Activated CD4-positive, alpha-beta T cell treated with anti-CD3 and anti-CD28 coated beads for 36 hours (primary cell): ENCODE measurements at places on chromosomes 3 and 15. TPM values are rescaled to one million over a fixed set of nuclear protein-coding genes. Genes with fewer than 3 reads are reported as not detected.
A peak's percentile ranks its signal among the peaks of the same experiment; 100 is the strongest.

DNA sequence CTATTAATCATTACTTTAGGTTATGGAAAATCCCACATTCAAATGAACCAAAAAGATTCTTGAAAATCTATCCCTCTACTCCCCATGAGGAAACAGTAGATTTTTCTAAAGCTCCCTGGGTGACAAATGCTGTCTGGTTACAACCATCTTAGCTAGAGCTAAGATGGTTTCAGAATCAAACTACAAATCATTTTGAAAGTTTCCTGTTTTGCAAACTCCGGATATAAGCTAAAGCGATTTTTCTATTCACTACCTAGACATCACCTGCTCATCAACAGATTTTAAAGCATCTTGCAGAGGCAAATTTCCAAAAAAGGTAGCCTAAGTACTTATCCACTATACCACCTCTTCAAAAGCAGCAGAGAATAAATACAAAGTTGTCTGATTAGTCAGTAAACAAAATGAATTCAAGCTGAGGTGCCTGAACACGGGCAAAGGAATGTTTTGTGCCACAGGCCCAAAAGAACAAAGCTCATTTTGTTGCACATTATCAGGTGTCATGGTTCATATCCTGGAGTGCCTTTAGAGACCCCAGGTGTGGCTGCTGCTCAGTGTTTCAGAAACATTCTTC lies 204.9 kb downstream of the TNIK start:
- DNase-seq: no peak

DNA sequence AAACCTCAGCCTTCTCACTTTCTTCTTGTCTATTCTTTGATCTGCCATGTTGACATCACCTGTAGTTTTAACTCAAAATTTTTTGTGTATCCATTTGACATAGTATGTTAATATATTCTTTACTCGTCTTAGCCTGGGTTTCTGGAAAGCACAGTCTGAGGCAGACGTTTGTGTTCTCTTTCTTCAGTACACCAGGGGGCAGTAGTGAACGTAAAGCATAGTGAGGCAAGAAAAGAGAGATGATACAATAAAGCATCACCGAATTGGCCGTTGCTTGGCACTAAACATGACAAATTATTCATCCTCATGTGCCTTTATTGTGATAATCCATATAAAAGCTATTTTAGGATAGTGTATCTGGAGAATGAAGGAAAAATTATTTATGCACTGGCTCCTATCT lies 141.0 kb upstream of the MYRIP start:
- peak; percentile 13 for DNase-seq

DNA sequence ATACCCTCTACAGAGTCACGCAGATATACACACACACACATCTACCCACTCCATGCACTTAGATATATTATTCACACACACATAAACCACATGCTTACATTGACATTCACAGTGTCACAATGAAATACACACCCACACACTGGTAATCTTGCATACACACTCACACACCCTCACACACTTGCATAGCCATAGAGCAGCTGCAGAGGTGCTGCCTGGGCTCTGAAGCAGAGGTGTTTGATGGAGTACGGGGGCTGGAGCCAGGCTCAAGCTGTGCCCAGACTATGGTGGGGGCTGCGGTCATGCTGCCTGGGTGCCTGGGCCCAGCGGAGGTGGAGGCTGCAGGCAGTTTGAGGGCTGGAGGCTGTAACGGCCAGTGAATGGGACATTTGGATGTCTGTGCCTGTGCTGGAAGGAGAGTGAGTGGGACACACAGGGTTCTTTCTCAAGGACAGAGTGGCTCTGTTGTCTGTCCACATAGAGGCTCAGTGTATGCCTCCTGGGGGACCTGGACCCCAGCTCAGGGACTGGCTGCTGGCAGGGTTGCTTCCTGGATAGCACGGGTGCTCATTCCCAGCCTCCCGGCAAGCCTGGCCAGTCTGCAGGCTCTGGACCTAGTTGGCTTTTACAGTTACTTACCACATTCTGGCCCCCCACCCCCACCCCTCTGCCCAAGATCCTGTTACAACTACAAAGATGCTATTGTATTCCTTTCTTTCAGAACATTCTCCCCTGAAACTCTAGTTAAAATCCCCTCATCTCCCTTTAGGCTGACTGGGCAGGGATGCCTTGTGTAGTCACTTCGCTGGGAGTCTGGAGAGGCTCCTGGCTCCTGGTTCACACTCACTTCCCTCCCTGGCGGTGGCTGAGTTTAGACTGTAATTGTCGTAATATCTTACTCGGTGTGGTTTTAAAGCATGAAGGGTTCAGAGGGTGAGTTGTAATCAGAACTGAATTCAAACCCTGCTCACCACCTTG lies 12.5 kb downstream of the GASK1A start:
- DNase-seq: no peak

DNA sequence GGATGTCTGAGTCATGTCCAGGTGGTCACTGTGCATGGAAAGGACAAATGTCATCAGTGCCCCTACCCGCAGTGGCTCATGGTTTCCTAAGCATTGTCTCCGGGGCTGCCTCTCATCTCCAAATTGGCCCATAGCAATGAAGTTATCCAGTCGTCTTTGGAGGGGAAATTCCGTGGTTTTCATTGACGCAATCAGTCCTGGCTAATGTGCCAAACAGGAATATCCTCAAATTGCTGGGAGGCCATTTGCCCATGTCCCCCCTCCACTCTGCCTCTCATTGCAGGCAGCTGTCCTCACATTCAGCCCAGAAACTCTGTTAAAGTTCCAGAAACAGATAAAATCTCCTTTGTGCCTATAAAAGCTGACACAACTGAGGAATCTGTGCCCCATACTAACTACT lies 81.6 kb downstream of the MCTP2 start:
- no peak for DNase-seq

The BCHE gene
- not detected for total RNA-seq
